ENCODE measurements at places on chromosomes 2 and 18.

GRCh38 chr2:36807223-36807886 lies 110.8 kb downstream of the VIT start:
- no peak for DNase-seq

GRCh38 chr2:167925758-167926157 lies 321.6 kb downstream of the STK39 start:
- DNase-seq = peak; percentile 36

- peak; percentile 30 for DNase-seq
These were observed 405.9 kb downstream of the XIRP2 start for GRCh38 chr2:167293943-167294775.

GRCh38 chr2:238238766-238239542 lies 884 bp downstream of the HES6 start:
- no peak for DNase-seq

DNA sequence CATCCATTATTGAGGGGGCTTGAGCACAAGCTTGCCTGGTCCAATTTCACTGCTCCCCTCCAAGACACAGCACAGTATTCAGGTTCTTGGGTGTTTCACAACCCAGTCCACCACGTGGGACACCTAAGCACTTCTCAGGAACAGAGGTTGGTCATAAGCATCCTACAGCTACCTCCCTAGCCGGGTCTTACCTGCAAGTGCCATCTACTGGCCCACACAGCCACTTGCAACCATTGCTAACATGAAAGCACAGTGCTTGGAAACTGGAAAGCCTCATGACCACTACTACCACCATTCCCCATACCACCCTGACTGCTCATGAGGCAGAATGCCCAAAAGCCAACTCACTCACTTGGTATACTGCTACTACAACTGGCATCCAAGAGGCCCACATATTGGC lies 105.7 kb upstream of the RPRM start:
- no peak for DNase-seq

GRCh38 chr2:31523871-31524492 lies 56.8 kb downstream of the SRD5A2 start:
- DNase-seq = peak; percentile 65

- no peak for DNase-seq
These were observed 488.6 kb upstream of the SMIM21 start for GRCh38 chr18:75915941-75916623.

- DNase-seq = no peak
These were observed 82.1 kb downstream of the OLA1 start for GRCh38 chr2:174166261-174166660.

DNA sequence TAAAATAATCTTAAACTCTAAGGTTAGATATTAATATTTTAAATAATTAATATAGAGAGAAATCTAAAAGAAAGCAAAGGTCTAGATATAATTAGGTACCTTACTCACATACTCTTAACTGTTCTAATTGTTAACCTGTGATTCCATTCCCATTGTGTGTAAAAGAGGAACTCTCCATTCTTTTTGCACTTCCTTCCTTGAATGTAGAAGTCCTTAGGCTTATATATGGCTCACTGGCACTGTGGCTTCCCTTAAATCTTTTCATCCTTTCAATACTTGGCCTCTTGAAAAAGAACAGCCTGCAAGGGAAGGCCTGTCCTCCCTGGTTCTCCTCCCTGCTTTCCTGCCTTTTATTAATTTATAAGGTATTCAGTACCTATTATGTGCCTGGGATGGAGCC lies 182.8 kb upstream of the FOSL2 start:
- no peak for DNase-seq
